ENCODE measurements at places on chromosomes 12 and 14.

DNA sequence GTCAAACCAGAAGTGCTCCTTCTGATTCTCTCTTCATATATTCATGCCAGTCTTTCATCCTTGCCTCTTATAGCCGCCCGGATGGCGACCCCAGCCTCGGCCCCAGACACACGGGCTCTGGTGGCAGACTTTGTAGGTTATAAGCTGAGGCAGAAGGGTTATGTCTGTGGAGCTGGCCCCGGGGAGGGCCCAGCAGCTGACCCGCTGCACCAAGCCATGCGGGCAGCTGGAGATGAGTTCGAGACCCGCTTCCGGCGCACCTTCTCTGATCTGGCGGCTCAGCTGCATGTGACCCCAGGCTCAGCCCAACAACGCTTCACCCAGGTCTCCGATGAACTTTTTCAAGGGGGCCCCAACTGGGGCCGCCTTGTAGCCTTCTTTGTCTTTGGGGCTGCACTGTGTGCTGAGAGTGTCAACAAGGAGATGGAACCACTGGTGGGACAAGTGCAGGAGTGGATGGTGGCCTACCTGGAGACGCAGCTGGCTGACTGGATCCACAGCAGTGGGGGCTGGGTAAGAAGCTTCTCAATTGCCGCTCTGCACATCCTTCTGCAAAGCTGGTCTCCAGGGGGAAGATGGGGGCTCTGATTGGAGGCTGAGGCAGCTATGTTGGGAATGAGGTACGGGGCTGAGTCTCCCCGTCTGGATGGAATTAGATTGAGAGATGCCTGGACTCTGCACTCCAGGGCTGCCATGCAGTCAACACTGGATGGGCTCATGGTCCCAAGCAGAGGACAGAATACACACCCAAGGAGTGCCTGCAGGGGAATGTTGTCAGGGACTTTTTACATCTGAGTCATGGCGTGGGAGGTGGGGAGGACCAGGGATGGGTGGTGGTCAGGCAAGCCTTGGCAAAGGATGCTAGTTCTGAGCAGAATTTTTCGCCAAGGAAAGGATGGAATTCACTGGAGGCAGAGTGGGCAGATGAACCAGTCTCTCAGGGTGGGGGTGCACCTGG lies 1.3 kb downstream of the BCL2L2 start:
- DNase-seq = peak; percentile 25

DNA sequence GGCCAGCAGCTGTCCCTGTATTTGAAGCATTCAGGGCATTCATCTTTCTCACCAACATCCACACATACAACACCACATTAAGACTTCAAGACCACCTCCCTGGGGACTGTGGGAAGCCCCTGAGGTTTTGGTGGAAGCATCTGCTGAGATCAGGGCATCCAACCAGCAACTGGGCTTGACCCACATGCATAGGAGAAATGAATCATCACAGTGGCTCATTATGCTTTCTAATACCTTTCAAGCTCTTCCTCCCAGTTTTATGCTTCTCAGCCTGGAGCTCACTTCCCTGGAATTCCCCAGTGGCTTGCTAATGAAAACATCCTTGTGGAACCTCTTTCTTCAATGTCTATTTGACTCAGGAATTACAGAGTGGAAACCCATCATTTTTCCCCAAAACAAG lies 21.4 kb upstream of the CMKLR1 start:
- DNase-seq = no peak

DNA sequence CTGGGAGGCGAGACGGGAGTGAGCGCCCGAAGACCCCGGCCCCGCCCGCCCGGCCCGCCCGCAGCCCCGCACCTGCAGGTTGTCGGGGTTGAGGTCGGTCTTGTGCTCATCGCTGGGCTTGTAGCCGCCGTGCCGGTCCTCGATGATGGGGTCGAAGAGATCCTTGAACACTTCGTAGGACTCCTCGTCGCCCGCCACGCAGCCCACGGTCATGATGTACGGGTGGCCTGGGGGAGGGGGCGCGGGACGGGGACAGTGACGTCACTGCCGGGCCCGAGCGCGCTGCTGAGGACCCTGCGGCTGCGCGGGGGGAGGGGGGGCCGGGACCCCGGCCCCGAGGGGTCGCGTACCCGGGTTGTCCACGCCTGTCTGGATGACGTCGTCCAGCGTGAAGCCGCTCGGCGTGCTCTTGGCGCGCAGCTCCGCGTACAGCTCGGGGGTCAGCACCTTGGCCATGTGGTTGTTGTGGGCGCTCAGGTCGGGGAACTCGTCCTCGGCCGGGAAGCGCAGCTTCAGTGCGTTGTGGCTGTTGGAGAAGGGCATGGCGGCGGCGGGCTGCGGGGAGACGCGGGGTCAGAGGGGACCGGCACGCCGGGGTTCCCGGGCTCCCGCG lies 573 bp downstream of the CKB start:
- DNase-seq = no peak

DNA sequence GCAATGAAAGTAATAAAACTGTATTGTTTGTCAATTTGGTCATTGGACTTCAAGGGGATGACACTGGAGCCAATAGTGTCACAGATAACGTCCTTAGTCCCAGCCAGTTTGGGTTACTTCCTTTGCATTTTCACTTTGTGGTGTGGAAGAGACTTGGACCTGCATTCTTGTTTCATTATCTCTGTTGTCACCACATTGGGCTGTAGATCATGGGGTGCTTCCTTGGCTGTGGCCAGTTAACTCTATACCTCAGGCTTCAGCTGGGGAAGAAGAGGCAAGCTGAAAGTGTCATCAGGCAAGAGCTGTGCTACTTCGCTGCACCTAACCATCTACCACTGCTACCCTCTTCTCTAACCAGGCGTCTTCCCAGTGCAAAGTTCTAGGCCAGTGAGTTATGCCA lies 15.1 kb upstream of the CISTR start:
- DNase-seq = no peak

- no peak for DNase-seq
Measured at GRCh38 chr12:5051913-5052312, 8.2 kb downstream of the KCNA5 start.

DNA sequence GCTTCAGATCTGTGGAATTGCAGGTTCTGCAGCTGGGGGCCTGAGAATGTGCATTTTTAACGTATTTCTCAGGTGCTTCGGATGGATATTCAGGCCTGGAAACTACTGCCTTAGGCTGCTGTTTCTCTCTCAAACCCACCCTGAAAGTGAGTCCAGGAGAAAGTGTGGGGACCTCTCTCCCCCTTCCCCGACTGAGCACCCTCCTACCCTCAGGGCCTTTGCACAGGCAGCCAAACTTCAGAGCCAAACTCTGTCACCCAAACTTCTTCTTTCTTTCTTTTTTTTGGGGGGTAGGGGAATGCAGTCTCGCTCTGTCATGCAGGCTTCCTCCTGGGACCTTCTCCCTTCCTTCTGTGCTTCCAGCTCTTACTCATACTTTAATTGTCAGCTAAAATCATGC lies 82.4 kb upstream of the FBXO21 start:
- no peak for DNase-seq

- no peak for DNase-seq
Measured at GRCh38 chr14:69132513-69133181, 20.3 kb downstream of the DCAF5 start.

DNA sequence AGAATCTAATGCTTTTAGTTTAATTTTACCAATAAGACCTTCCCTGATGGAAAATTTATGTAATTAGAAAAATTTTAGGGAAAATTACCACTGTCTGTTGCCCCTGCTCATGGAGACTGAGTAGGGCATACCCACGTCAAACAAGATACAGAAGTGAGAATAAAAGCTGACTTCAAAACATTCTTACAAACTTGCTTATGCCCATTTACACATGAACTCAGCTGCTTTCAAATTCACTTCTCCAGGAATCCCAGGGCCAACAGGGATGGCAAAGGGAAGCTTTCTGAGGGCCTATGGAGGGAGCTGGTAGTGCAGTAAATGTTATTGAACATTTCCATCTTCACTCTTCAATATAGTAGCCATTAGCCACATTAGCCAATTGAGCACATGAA lies 4.8 kb upstream of the NINJ2 start:
- DNase-seq = no peak

GRCh38 chr14:73723797-73724661 lies 9.8 kb upstream of the PNMA1 start:
- no peak for DNase-seq

DNA sequence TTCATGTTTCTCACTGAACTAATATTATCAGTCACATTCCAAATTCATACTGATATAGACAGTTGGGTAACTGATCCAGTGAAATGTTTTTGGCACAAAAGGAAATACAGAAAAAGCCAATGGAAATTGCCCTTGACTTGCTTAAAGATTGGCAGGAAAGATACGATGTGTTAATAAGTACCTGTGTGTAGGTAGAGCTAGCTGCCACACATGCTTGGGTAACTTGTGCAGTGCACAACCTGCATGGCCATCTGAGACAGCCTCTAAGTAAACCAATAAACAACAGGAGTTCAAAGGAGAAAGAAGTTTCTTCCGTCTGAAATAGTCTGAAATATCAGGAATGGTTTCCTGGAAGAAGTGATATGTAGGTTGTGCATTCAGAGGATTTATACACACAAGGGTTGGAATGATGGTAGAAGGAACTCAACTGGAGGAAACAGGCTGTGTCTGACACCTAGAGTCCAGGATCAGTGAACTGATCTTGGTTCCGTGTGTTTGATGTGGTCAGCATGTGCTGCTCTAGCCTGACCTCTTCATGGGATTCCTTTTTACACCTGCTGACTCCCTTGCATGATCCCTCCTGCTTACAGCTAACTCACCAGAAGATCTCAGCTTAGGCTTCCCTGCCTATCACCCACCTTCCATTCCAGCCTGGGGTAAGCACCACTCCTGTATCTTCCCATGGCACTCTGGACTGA lies 81.4 kb upstream of the KRR1 start:
- DNase-seq = no peak

- DNase-seq = peak; percentile 60
Measured at GRCh38 chr14:69845787-69846186, 33.4 kb upstream of the SMOC1 start.

- DNase-seq = no peak
Measured at GRCh38 chr12:46585854-46586621, 213.5 kb upstream of the SLC38A2 start.

DNA sequence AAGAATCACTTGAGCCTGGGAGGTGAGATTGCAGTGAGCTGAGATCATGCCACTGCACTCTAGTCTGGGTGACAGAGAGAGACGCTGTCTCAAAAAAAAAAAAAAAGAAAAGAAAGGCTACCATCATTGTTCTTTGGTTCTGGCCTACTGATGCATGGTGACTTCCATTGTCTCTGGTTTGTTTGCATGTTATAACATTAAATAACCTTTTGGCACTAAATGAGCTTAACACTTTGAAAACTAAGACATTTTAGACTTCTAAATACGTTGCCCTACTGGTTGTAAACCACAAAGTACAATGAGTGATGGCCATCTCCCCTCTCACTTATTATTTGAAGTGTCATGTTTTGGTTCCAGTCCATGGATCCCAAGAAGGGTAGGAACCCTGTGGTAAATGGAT lies 152.9 kb upstream of the CPM start:
- DNase-seq = no peak

DNA sequence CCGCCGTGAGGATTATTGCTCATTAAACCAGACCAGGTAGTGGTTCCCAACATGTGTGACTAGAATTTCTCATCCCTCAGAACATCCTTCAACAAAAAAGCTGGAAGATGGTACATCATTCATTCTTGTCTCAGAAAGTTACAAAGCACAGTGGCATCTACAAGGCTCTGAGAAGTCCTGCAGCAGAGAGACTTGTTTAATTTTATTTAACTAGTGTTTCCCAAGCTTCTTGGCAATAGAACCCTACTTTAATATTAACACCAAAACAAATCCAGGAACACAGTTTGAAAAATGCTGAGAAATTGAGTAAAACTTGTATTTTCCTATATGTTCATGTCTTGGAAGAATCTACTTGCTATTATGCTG lies 54.8 kb downstream of the PLXNC1 start:
- DNase-seq = no peak

DNA sequence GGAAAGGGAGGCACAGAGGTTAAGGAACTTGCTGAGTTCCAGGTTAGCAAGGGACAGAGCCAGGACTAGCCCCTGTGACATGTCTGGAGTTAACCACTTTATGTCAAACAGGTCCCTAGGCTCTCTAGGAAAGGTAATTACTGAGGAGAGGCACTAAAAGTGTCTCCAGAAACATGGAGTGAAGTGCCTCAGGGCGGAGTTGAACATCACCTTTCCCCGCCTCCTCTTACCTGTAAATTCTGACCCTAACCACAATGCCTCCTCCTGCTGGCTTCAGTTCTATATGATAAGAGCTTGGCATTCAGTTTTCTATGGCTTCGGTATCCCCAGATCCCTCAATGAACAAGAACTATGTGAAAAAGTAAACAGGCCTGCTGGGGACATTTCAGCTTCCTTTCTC lies 18.1 kb downstream of the RPH3A start:
- no peak for DNase-seq

GRCh38 chr12:48988030-48988649 lies 10.0 kb downstream of the WNT1 start:
- DNase-seq = peak; percentile 76

DNA sequence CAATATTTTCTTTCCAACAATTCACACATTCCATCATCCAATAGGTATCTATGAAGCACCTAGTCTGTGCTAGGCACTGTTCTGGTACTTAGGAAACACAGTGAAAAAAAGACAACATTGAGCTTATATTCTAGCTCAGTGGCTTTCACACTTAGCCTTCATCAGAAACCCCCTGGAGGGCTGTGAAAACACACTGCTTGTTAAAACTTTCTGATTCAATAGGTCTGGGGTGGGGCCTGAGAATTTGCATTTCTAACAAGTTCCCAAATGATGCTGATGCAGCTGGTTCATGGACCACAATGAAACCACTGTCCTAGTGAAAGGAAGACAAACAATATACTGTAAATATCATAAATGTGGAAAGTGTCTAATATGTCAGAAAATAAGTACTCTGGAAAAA lies 5.9 kb downstream of the VTI1B start:
- no peak for DNase-seq

GRCh38 chr14:52313462-52313861 lies 650 bp upstream of the PTGER2 start:
- DNase-seq = no peak

DNA sequence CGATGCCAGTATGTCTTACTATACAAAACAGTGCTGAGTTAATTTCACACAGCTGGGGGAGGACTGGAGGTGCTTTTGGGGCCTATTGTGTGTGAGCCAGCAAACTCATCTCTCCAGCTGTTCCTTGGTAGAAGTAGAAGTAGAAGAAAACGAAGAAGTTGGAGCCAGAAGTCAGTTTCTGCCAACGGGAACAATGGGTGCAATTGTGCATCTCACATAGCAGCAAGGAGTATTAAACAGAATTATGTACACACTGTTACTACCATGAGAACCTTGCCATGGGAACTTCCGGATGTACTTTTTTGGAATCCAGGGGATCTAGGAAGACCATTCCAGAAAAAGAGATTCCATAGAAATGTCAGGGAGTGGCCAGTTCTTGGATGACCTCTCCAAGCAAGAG lies 88.6 kb downstream of the VCPKMT start:
- DNase-seq = no peak

DNA sequence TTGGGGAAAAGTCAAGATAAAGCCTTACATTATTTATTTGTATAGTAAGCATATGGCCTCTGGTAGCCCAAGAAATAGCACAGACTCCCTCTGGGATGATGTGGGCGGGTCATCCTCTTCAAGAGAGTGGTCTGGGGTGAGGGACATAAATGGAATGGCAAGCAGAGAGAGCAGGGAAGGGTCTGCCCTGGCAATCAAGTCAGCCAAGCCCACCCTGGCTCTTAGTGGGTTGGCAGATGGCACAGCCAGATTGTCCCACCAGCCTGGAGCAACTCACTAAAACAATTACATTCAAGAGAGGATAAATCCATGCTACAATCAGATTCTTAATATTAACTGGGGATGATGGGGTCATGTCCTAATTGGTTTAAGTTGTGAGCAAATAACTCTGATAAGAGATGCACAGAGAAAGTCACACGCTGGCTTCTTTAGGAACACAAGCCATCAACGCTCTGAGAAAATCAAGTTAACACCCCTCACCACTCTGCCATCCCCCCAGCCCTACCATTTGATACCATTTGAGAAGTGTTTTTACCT lies 2.8 kb upstream of the PELI2 start:
- DNase-seq = no peak
